Stimulated activated CD4-positive, alpha-beta T cell treated with anti-CD3 and anti-CD28 coated beads, Interleukin-1b, Interleukin-23, amount 100 ng/mL, for 1 hour (primary cell): ENCODE measurements at places on chromosomes 2 and 18.

DNA sequence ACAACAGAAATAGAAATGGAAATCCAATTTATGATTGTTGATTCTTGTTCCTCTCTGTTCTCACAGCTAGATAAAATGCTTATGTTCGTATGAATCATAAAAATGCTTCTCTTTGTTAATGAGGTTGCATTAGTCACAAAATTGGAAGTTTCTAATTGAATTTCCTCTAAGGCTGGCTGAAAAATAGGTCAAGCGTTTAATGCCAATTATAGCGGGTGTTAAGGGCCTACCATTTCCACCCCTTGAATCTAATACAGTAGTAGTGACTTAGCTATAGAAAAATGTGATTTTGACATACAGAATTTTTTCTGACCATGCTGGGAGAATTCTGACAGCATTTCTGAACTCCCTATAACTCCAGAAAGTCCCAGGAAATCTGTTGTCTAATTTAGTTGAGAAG, 107.1 kb downstream of the TTN start:
- no peak for DNase-seq

DNA sequence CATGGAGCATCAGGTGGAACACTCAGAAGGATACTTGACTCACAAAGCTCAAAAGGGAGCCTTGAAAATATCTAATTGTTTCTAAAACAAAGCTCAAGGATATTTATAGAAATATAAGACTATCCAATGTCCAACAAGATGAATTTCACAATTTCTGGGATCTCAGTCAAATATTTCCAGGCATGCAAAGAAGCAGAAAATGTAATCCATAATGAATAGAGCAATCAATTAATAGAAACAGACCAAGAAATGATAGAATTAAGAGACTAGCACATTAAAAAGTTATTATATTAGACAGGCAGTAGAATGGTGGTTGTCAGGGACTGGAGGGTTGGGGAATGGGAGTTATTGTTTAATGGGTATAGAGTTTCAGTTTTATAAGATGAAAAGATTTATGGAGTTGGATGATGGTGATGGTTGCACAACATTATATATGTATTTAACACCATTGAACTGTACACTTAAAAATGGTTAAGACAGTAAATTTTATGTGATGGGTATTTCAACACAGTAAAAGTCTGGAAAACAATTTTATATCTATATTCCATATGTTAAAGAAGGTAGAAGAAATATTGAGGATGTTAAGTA, 189.9 kb upstream of the PIEZO2 start:
- DNase-seq: no peak

DNA sequence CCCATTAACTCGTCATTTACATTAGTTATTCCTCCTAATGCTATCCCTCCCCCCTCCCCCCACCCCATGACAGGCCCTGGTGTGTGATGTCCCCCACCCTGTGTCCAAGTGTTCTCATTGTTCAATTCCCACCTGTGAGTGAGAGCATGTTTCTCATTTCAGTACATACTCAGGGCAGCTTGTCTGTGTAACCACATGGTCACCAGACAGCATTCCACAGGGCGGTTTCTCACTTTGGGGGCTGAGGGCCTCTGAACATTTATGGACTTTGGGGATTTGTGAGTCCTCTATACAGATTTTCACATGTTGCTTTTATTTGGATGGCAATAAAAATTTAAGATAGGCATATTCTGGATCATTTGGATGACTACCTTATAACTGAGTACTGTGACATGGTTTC, 84.0 kb downstream of the LYPD6B start:
- DNase-seq: no peak

DNA sequence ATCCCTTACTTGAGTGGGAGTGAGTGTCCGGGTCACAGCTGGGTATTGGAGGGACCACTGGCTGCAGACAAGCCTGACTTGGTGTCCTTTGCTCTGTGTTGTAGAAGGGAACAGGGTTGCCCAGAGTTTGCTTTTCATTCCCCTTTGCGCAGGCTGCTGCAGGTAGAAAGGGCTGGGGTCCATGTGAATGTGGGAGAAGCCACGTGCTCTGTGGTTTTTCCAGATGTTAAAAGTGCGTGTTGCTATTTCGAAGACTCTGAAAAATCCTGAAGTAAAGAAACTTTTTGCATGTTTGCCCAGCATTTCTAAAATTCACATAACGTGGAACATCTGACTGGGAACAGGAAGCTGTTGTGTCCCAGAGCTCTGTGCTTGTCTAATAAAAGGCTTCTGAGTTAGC, 28.8 kb downstream of the GLI2 start:
- DNase-seq: no peak

DNA sequence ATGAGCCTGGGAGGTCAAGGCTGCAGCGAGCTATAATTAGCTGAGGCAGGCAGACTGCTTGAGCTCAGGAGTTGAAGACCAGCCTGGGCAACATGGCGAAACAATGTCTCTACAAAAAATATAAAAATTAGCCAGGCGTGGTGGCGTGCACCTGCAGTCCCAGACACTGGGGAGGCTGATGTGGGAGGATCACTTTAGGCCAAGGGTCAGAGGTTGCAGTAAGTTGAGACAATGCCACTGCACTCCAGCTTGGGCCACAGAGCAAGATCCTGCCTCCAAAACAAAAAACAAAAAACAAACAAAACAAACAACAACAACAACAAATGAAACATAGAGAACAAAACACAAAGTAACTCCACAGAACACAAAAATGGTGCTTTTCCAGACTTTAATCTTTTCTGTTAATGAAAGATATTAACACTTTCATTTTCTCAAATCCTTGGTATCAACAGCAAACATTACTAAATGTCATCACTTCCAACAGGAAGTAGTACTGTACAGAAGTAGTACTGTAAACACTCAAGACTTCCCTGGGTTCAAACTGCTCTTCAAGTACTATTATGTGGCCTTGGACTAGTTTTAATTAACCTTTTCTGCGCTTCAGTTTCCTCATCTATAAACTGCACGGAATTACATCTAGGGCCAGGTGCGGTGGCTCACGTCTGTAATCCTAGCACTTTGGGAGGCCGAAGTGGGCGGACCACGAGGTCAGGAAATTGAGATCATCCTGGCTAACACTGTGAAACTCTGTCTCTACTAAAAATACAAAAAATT, 27.9 kb downstream of the PUM2 start:
- no peak for DNase-seq

- no peak for DNase-seq
Measured at GRCh38 chr2:19747310-19748072, 154.3 kb downstream of the TTC32 start.

DNA sequence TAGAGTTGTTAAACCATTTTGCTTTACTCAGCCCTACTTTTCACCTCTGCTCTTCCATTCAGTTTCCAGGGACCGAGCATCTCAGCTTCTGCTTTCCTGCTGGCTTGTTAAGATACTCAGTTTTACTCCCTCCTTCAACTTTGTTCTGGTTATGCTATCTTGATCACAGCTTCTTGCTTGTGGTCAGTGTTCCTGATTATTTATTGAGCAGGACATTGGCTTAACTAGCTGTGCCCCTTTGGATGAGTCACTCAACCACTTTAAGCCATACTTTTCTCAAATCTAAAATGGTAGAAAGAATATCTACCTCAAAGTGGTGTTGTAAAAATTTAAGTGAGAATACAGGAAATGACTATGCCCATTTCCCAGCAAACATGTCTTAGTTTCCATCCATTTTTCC, 124.0 kb downstream of the KYNU start:
- DNase-seq: no peak

GRCh38 chr2:20181761-20182160, 43.2 kb downstream of the SDC1 start:
- DNase-seq: no peak

DNA sequence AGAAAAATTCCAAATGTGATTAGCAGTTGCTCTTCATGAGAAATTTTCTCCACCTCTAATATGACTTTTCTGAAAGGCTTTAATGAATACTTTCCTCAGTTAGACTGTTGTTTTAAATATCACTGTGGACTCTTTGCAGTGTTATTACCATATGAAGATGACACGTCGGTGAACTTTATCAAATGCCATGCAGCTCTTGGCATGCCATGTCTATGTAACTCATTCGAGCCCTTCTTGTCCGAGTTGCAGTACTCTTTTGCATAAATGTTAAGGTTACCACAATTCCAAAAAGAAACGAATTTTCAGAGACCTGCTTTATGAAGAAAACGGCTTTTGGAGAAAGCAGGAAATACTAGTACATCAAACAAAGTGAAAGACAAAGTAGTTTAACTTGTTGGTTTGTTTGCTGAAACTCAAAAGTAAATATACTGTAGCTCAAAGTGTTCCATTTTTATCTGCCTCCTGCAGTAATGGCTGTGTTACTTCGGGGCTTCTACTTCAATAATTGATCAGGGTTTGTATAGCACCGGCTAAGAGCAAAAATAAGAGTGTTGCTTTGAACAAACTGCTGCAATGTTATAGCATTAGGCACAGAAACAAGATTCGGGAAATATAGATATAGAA, 204.1 kb downstream of the ARHGAP15 start:
- DNase-seq: no peak
